Activated T-cell treated with anti-CD3 and anti-CD28 coated beads, Interleukin-2, amount 50 U/mL, for 4 hours (primary cell): ENCODE measurements at places on chromosomes 7 and 10.
A peak's percentile ranks its signal among the peaks of the same experiment; 100 is the strongest.

DNA sequence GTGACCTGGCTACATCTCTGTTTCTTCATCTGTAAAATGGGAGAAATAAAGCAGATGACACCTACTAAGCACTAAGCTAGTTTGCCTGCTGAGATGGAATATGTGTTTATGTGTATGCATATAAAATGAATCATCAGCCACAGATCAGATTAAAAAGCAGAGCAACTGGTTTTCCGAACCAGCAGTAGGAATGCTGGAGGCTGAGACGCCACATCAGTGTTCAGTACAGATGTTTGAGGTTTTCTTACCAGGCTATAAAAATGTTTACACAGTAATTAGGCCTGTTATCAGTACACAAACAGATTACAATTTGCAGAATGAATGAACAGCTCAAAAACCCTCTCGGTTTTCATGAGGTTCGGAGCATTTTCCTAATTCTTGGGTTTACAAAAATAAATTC lies 85.8 kb downstream of the CALN1 start:
- no peak for DNase-seq

DNA sequence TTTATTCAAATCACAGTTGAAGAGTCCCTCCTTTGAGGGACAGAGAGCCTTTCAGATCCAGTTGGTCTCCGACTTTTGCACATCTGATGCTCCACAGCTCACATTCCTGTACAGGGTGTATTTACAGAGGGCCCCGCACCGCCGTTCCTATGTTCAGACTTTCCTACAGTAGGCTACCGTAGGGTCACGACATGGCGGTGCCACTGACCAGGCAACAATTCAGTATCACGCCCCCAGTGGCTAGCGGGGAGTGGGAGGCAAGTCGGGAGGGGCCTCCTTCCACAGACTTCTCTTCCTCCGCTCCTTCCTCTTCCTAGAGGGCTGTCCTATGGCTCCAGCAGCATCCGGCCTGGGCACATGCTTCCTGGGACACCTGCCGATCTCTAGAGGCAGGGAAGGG lies 40.6 kb upstream of the ENO4 start:
- DNase-seq = no peak

GRCh38 chr10:113497198-113497597 lies 55.7 kb upstream of the HABP2 start:
- DNase-seq = no peak

- no peak for DNase-seq
These were observed 66.7 kb upstream of the MYO3A start for GRCh38 chr10:25867321-25867720.

DNA sequence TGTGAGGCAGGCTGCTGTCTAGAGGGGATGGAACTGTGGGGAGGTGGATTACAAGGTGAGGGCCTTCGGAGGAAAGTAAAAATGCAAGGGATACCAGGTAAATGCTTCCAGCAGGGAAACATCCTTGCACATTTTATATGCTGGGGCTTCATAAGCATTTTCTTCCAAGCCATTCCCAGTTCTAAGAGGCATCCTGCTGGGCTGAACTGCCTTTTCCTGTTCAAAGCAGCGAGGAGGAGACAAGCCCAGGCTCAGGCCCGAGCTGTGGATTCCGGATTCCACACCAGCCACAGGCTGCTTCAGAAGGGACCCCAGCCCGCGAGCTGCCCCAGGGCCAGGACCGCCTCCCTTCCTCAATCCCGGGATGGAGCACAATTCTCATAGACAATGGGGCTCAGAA lies 249.7 kb downstream of the TNS3 start:
- no peak for DNase-seq

- DNase-seq = no peak
These were observed 7.0 kb downstream of the ALOX5 start for GRCh38 chr10:45380903-45381620.

- DNase-seq = no peak
These were observed 2.2 kb upstream of the ZNF239 start for GRCh38 chr10:43576580-43576979.

DNA sequence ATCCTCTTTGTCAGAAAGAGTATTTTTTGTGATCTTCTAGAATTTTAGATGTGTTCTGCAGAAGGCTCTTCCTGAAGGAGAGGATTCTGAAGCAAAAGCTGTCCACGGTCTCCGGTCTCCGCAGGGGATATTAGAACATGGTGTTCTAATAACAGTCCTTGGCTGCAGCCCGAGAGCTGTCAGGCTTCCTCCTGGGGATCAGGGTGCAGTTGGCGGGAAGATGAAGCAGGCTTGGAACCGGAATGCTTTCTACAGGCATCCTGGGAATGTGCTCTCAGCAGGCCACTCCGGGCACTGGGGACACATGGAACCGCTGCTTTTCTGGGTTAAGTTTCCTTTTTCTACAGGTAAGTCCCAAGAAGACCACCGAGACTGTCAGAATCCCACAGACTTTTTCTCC lies 118.6 kb upstream of the PARD3 start:
- DNase-seq = no peak

- no peak for DNase-seq
These were observed 149.6 kb downstream of the ADK start for GRCh38 chr10:74300666-74301065.

- no peak for DNase-seq
These were observed 25.5 kb downstream of the KLHDC10 start for GRCh38 chr7:130095812-130096211.

DNA sequence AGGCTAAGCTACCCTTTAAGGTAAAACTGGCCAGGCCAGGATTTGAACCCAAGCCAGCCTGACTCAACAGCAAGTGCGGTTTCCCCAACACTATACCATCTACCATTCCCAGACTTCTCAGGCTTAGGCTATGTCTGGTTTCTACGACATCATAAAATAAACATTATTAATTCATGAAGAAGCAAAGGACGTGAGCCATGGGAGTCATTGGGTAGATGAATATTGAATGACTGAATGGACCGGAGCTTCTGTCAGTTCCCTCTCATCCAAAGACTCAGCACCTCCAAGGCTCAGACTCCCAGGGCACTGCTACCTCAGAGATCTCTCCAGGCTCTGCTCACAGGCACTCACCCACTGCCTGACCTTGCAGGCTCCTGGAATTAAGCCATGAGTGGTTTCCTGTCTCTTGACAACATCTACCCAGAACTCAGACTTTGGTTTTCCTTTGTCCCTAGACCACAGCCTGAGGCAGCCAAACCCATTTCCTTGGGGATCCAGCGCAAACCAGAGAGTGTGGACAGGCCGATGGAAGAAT lies 64.6 kb upstream of the STEAP1B start:
- DNase-seq = no peak

DNA sequence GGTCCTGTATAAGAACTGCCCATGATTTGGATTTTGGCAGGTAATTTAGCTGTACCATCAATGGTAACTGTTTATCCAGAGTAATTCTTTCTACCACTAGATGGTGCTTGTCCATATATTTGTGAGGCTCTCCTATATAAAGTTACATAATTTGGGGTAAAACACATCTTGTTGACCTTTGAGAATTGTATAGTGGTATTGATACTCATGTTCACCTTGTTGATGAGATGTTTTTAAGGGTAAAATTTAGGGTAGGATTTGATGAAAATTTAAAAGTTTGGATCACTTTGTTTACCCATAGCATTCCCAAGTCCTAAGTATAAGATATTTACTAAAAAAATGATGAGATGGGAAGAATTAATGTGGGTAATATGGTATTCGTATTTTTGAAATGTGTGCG lies 31.6 kb downstream of the ST7 start:
- no peak for DNase-seq

DNA sequence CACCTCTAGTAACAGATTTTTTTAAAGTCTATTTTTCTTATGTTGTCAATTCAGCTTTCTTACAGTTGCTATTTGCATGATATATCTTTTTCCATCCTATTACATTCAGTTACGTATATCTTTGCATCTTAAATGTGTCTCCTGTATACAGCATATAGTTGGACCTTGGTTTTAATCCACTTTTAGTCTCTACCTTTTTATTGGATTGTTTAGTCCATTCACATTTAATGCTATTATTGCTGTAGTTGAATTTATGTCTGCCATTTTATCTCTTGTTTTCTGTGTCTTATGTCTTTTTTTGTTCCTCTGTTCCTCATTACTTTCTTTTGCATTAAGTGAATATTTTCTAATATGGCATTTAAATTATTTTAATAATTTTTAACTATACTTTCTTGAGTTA lies 100.6 kb downstream of the EEPD1 start:
- no peak for DNase-seq

DNA sequence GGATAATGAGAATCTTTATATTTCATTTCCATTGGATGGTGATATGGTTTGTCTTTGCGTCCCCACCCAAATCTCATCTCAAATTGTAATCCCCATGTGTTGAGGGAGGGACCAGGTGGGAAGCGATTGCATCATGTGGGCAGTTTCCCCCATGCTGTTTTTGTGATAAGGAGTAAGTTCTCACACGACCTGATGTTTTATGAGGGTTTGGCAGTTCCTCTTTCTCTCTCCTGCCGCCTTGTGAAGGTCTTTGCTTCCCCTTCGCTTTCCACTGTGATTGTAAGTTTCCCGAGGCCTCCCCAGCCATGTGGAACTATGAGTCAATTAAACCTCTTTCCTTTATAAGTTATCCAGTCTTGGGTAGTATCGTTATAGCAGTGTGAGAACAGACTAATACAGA lies 59.4 kb downstream of the MTPN start:
- DNase-seq = no peak

DNA sequence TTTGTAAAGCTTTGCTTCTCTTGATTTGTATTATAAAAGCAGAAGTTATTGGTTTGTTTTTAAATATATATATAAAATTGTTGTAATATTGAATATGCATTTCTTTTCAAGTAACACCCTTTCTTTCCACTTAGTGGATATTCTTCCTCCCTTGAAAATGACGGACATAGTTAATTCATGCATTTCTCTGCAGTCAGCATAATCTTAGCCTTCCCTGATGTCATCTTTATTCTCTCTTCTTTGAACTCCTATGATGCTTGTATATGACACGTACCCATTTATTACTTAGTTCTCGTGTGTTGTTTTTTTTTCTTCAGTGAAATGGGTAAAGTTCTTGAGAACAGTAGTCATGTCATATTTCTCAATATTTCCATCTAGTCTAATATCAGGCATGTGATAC lies 191.2 kb downstream of the MDFIC start:
- DNase-seq = no peak

DNA sequence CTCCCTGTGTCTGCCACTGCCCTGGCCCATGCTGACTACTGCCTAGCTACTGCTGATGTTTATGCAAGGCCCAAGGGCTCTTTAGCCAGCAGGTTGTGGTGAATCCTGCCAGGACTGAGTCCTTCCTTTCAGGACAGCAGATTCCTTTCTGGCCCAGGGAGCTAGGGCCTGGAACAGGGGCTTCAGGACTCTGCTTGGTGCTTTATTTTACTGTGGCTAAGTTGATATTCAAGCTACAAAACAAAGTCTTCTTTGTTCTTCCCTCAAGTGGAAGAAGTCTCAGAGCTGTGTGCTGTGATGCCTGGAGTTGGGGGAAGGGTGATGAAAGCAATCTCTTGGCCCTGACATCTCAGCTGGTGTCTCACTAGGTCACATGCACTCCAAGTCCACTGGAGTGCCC lies 66.2 kb upstream of the NME8 start:
- no peak for DNase-seq

DNA sequence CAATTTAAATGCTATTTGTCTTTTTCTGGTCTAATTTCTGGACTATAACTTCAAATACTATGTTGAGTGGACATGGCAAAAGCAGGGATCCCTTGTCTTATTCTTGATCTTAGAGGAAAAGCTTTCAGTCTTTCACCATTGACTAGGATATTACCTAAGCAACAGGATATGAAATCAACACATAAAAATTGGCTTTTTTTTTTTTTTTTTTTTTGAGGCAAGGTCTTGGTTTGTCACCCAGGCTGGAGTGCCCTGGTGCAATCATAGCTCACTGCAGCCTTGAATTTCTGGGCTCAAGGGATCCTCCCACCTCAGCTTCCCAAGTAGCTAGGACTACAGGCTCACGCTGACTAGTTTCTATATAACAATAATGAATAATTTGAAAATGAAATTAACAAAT lies 90.8 kb downstream of the JMJD1C start:
- no peak for DNase-seq

DNA sequence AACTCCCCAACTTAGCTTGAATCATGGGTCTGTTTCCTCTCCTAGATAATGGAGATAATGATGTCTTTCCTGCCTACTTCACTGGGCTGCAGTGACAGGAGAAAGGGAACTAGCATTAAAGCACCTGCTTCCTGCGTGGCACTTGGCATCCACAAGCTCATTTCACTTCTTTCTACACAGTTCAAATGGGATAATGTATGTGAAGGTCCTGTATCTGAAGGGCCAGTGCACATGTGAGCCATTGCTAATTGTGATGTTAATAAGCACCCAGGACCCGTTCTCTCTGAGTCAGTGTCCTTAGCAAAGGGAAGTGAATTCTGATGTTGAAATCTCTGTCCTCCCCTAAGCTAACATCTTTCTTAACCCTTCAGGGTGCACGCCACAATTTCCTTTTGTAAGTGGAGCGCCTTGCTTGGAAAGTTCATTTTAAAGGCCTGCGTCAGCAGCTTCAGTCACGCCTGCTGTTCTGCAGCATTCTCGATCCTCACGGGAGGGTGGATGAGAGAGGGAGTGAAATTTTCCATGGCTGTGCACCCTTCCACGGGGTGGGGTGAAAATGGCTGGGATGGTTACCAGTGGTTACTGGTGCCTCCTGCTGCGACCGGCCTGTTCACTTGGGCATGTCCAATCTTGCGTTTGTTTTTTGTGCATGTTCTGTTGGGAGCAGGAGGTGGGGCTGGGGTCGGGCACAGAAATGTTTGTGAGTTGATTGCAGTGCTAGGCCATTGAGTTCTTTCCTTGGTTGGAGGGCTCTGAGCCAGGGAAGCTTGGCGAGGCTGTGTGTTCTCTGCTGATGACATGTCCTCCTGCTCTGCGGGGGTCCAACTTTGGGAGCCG lies 59.2 kb downstream of the HK1 start:
- no peak for DNase-seq

DNA sequence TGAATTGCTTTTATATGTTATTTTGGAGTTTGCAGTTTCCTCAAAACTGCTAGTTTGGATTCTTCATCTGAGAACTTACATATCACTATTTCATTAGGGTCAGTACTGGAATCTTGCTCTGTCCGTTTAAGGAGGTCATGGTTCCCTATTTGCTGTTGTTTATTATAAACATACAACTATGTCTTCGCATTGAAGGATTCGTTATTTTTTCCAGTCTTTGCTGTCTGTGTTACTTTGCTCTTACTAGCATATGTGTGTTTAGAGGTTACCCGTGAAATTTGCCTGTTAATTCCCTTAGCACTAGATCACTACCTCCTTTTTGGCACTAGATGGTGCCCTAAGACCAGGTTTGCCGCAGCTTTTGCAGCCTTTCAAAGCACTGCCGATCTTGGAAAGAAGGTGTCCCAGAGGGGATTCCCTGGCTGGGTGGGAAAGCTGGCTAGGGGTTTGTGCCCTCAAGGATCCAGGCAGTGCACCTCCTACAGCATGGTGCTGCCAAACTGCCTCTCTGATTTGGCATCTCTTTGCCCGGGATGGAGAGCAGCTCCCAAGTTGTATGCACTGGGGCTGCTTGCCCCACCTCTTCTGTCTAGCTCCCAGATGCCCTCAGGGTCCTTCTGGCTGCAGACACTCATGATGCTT lies 103.1 kb upstream of the APBB1IP start:
- peak; percentile 54 for DNase-seq

- DNase-seq = no peak
These were observed 38.1 kb downstream of the MICALL2 start for GRCh38 chr7:1421020-1421790.

GRCh38 chr10:12198156-12198555 lies 2.2 kb downstream of the CDC123 start:
- no peak for DNase-seq

- no peak for DNase-seq
These were observed 745.8 kb downstream of the SUGCT start for GRCh38 chr7:40880581-40880980.
